ENCODE measurements at places on chromosomes 7 and 10.

- DNase-seq: no peak
These were observed 237.7 kb downstream of the WDR37 start for GRCh38 chr10:1293636-1294435.

GRCh38 chr7:118080947-118081346, 103.0 kb upstream of the LSM8 start:
- DNase-seq: no peak

DNA sequence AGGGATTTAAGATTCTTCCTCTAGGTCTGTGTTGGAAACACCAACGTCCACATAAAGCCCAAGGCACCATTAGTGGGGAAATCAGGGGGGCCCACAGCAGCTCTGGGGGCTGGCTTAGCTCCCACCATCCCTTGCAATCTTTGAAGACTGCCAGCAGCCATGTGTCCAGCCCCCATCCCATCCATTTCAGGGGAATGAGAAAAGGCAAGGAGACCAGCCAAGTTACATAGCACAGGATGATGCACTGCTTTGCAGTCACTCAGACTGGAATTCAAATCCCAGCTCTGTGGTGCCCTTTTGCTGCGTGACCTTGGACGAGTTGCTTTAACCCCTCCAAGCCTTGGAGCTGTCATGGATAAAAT, 108.9 kb upstream of the ZMIZ1 start:
- DNase-seq: no peak

DNA sequence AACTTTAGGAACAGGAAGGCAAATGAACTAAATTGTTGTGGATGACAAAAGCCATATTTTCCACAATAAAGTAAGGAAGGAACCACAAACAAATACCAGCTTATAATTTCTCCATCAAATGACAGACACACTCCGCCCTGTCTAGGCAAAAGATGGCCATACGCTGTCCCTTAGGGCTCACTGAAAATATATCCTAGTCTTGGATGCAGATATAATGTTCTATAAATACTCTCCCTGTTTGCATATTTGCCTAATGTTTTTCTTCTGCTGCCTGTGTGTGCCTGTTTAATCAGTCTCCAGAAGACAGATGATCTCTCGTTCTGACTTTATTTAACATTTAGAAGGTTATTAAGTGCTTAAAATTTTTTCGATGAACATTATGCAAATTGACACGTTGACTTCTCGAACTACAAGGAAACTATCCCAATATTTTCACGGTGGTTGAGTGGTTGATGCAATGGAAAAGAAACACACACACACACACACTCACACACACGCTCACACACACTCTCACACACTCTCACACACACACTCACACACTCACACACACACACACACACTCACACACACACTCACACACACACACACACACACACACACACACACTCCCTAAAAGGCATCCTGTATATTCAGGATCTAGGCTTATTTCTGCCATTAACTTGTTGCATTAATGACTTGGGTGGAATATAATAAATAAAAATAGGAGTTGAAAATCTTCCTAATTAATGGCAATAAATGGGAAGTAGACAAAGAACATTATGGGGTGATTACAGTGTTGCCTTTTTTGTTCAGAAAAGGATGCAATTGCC, 297.1 kb downstream of the PRPF18 start:
- no peak for DNase-seq

- DNase-seq: no peak
These were observed 28.5 kb downstream of the ZNF33B start for GRCh38 chr10:42609872-42610271.

DNA sequence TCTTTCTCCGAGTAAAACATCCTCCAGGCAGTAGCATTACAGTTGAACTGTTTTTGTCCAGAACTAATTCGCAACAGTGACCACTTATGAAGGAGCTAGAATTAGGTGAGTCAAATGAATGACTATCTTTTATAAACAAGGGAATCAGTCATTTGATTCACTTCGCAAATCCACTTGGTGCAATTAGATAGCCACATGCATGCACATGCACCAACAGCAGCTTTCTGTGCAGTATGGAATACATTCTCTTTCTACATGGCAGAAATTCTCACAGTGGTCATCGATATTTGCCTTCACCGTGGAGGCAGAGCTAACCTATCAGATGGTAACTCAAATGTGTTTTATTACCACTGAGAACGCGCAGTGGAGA, 118.8 kb downstream of the CDK6 start:
- DNase-seq: no peak

DNA sequence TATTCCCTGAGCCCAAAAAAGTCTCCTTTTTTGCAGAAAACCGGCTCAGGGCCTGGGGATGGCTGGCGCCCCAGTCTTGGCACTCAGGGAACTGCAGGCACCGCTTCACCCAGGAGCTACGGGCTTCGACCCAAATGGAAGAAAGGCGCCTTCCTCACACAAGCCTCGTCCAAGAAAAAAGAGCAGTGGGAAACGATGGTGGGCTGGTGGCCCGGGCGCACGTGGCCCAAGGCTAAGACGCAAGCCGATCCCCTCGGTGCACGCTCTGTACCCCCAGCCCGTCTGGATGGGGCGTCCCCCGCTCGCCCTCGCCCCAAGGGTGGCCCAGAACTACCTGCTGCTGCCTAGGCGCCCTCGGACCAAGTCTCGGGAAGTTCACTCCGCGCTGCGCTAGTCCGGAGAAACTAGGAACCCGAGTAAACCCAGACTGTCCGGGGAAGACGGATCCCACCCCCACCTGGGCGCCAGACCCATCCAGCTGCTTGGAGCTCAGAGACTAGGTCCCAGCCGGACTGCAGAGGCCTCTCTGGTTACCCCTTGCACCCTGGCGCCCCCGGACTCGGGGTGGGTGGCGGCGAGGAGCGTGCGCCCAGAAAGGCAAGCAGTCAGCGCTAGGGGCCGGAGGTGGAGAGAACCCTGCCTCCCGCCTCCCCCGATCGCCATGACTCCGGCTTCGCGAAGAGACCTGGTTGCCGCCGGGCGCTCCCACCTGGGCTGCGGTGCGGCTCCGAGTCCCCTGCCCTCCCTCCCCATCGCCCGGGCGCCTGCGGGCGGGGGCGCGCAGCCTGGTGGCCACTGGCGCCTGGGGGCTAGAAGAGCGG, 76.4 kb downstream of the CALN1 start:
- no peak for DNase-seq

DNA sequence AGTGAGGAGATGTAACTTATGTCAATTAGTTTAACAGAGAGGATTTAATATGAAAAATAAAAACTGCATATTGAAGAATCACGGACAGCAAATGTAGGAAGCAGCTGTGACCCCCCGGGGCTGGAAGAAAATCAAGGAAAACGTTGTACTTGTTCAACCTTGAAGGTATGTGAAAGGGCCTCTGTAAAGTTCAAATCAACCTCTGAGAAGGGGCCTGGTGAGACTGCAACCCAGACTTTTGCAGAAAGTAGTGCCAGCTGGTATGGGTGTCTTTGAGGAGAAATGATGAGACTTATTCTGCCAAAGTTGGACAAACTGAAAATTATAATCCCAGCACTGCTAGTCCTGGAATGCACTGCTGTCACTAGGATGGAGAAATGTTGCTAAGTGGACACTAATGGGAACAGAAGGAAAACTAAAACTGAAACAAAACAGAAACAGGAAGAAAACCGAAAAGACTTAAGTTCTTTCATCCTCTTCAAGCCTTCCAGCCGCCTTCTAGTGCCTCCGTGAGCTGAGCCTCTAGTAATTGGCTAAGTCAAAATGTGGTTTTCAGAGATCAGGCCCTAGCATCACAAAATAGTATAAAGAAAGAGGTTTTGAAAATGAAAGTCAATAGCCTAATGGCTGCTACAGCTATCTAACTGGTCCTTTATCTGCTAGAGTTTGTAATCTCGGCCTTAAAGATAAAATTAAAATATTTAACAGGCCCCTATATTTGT, 253.7 kb upstream of the SORCS1 start:
- no peak for DNase-seq

GRCh38 chr7:14954035-14954434, 51.5 kb upstream of the DGKB start:
- DNase-seq: no peak

DNA sequence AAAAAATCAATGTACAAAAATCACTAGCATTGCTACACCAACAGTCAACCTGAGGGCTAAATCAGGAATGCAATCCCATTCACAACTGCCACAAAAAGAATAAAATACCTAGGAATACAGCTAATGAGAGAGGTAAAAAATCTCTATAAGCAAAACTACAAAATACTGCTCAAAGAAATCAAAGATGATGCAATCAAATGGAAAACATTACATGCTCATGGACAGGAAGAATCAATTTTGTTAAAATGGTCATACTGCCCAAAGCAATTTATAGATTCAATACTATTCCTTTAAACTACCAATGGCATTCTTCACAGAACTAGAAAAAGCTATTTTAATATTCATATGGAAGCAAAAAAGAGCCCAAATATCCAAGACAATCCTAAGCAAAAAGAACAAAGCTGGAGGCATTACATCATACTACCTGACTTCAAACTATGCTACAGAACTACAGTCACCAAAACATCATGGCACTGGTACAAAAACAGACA, 116.3 kb downstream of the HPSE2 start:
- DNase-seq: no peak

- no peak for DNase-seq
These were observed 55.2 kb downstream of the EGFR start for GRCh38 chr7:55073976-55074528.

DNA sequence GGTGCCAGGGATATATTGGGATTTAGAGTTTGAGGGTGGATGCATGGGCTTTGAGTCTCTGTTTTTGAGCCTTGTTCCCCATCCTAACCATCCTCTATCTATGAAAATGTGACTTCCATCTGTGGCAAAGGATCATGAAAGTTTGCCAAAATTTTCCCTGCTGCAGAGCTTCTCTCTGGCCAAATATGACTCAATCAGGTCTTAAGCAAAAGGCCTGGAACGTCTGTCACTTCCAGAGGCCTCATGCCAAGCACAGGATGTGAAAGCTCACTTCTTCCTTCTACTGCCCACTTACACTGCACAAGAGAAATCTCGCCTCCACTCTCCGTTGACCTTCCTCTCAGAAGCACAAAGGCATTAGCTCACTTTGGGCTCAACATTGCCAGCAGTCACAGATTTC, 696.9 kb upstream of the NRP1 start:
- DNase-seq: peak; percentile 22

GRCh38 chr7:57438244-57438643, 11.7 kb upstream of the ZNF716 start:
- no peak for DNase-seq
